ENCODE measurements at places on chromosomes 2 and 18. TPM values are rescaled to one million over a fixed set of nuclear protein-coding genes. Genes with fewer than 3 reads are reported as not detected.

DNA sequence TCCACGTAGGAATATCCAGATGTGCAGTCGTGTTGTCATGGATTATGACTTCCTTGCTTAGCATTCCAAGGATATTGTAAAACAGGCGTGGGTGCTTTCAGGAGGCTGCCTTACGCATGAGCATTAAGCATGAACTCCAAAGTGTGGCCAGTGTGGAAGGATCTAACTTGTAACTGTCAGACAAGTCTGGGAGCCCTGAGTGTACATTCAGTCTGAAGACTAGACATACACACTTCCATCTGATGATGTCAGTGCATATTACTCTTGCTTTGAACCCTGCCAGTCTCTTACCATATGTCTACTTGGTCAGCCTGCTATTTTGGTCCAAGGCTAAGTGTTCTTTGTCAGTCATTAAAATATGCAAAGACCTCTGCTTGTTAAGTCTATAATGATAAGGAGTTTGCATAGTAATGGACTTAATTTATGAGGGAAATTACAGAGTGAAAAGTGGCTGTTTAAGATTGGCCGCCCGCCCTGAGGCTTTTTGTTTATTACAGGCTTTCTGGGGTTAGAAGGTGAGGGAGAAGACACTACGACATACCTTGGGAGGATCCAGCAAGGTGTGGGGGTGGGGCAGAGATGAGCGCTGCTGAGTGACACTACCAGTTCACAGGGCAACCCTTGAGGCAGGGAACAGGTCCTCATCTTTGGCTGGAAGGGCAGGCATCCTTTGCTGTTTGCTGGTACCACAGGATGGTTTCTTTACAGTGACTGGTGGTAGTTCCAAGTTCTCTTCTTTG lies 48.3 kb downstream of the CABLES1 start:
- DNase-seq, result no peak

DNA sequence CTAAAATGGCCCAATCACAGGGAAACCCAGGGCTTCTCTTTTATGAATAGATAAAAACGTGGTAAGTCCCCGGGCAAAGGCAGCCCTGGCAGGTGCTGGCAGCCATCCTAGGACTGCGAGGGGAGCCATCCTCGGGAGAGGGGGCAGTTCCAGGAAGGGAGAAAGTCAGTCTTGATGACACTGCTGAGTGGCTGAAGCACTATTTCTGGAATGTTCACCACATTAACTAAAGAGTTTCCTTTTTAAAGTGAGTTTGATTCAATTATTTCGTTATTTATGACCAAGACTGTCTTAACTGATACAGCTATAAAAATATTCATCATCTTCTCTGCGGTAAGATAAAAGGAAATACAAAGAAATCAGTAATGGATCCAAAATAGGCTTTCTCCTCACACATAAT lies 20.4 kb downstream of the TTR start:
- no peak for DNase-seq

GRCh38 chr2:196555726-196556125 lies 83.8 kb upstream of the CCDC150 start:
- no peak for DNase-seq

- DNase-seq, result no peak
Observed at GRCh38 chr2:133416736-133417135, 151.5 kb downstream of the NCKAP5 start.

DNA sequence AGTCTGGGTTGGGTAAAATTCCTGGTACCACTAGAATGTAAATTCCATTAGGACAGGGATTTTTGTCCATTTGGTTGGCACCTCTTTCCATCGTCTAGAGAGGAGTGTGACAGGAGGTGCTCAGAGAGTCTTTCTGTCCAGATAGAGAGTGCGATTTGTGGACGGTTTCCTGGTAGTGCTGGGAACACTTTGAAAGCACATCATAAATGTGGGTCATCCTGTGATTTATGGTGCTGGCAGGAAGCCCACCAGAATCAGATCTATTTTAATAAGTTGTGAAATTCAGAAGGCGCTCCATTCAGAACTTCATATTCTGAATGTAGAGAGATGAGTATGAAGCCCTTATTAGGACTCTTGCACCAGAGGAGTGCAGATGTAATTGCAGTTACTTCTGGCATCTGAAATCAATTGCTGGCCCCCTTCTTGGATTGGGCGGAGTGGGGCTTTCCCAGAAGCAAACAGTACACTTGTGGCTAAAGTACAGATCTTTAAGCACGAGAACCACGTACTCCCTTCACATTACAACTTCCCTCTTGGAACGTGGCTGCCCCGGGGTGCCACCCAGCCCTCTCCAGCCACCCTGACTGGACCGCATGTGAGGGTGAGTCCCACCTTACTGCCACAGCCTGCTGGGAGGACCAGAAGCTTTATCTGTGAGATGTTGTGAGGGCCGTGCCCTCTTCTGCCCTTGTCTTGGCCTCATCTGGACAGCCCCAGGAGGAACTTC lies 243.2 kb downstream of the MYO3B start:
- no peak for DNase-seq

- DNase-seq, result no peak
Observed at GRCh38 chr18:3760741-3761140, 310.8 kb downstream of the TGIF1 start.

GRCh38 chr2:149246186-149246585 lies 84.2 kb upstream of the LYPD6 start:
- DNase-seq, result no peak

DNA sequence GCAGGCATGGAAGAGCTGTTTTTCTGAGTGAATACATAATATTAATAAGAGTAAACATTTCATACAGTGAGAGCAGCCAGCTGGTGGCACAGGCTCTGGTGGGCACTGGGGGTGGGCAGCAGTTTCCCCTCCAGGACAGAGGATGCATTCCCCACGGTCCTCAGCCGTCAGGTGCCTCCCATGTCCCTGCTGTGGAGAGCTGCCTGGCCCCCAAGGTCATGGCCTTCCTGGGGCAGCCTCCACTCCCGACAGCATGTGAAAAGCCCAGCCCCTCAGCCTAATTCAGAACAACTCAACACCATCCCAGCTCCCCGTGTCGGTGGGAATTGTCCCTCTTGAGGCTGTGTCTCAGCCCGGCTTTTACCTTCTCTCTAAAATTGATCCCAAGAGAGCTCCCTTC lies 147.4 kb downstream of the GALR1 start:
- no peak for DNase-seq

- DNase-seq, result no peak
Observed at GRCh38 chr18:61743775-61744531, 148.9 kb downstream of the RNF152 start.

DNA sequence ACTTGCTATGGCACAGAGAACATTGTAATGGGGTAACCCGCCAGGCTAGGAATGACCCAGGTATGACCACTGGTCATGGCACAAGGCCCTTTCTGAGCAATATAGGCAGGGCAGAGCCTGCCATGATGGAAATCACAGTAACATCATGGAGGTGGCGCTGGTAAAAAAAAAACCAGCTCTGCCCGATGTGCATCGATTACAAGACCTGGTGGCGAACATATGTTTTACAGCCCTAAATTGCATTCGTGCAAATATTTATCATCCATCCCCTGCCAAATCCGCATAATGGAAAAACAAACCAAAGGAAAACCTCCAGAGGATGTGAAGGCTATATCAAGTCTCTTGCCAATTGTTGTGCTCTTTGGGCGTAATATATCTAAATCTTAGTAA lies 60.6 kb downstream of the SEMA4F start:
- DNase-seq, result no peak

Gene CNGA3
- total RNA-seq, result not detected

Gene TEKT4
- total RNA-seq, result not detected

Gene TANC1
- 26.4 TPM for total RNA-seq

Gene ACVR2A
- 31.5 TPM for total RNA-seq

Gene C2orf92
- total RNA-seq, result 4.8 TPM

Gene C2orf72
- total RNA-seq, result not detected

Gene FAM168B
- 113 TPM for total RNA-seq

Gene GPR45
- total RNA-seq, result not detected

Data from omental fat pad (tissue), 4 donors.